ENCODE measurements at places on chromosomes 7 and 10. TPM values are rescaled to one million over a fixed set of nuclear protein-coding genes. Genes with fewer than 3 reads are reported as not detected.

DNA sequence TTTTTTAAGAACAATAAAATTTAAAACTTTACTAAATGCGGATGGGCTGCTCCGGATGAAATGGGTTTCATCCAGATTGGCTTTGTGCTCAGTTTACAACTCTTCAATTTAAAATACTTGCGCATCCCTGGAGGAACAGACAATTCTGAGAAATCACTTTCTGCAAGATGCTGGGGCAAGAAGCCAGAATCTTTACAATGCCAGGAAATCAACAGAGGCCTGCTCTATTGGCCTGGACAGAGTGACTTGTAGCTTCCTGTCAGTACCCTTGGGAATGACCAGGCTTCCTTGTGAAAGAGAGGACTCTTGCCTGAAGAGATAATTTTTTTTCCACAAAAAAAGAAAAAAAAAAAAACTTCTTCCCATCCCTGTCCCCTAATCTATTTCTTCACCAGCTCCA lies 3.9 kb upstream of the FAM13C start:
- no peak for DNase-seq

DNA sequence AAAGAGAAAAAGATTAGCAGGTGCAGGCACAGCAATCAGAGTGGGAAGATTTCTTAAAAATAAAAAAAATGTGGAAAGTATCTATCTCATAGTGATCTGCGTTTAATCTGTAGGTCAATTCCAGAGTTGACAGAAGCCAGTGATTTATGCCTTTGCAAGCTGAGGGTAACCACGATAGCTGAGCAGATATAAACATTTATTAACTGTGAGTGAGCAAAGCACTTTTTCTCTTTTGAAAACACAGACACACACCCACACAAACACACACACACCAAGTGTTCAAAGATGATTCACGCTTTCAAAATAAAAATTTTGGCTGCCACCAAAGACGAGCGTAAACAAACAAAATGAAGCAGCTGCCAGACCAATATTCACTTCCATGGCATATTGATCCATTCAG lies 243.2 kb upstream of the SLC26A5 start:
- DNase-seq: no peak

- DNase-seq: no peak
These were observed 131.4 kb downstream of the MGMT start for GRCh38 chr10:129598413-129598812.

The CRPPA gene
- 0.66 TPM for polyA plus RNA-seq

The LIPM gene
- 0.44 TPM for polyA plus RNA-seq

GRCh38 chr10:99888622-99889021 lies 106.2 kb downstream of the ABCC2 start:
- no peak for DNase-seq

GRCh38 chr7:38070718-38071117 lies 107.3 kb upstream of the STARD3NL start:
- no peak for DNase-seq

DNA sequence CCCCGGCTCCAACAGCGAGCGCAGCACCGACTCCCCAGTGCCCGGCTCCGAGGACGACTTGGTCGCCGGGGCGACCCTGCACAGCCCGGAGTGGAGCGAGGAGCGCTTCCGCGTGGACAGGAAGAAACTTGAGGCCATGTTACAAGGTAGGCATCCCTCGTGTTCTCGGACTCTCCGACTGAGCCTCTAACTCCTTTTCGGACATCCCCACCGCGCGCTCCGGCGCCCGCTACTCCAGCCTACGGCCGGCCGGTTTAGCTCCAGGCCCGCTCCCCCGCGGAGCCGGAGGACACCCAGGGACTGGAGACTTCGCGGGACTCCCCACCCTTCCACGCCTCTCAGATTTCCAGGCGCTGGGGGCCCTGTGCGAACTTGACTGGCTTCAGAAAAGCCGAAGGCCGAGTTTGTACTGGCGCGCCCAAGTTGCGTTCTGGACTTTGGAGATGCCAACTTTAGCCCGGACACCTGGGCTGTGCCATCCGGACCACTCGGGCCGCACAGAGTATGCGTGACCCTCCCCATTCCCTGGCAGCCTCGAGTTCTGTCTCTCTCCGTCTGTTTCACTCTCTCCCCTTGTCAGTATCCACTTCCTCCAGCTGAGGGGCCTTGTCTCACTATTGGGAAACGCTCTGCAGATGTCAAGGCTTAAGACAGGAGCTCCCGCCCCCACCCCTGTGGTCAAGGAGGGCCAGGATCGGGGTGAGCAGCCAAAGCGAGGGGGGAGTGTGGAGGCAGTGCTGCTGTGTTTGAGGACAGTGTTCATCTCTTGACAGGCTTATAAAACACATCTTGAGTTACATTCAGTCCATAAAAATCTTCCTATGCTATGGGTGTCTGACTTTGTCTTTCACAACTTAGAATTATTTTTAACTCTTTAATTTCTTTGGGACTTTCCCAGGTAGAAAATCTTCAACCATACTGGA lies 777 bp downstream of the BICC1 start:
- no peak for DNase-seq

The GNGT1 gene
- polyA plus RNA-seq: not detected

The OR6B1 gene
- not detected for polyA plus RNA-seq

- no peak for DNase-seq
These were observed 34.1 kb downstream of the MTERF1 start for GRCh38 chr7:91846436-91846835.

The CTAGE8 gene
- polyA plus RNA-seq: 0.88 TPM

- DNase-seq: no peak
These were observed 618.5 kb downstream of the INHBA start for GRCh38 chr7:41084381-41084780.

- DNase-seq: no peak
These were observed 452.0 kb upstream of the FZD8 start for GRCh38 chr10:36094096-36094495.

DNA sequence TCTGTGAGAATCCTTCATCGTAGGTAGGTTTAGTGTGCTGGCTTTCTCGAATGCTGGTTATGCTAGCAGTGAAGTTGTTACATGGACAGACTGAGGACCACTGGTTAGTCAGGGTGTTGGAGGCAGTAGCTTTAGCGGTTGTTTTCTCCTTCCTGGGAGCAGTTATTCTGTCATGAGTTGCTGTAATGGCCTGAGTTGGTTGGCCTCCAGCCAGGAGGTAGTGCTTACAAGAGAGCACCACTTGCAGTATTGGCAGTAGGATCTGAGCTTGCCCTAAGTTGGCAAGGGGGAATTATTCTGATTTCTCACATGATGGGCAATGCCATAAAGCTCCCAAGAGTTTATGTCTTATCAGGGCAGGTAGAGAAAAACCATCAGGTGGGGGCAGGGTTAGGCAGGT lies 58.0 kb downstream of the IPMK start:
- no peak for DNase-seq

GRCh38 chr10:50506861-50507573 lies 116.7 kb downstream of the SGMS1 start:
- DNase-seq: no peak

- DNase-seq: no peak
These were observed 3.1 kb downstream of the SMURF1 start for GRCh38 chr7:99140813-99141212.

GRCh38 chr10:9577746-9578145 lies 1439.9 kb upstream of the CELF2 start:
- no peak for DNase-seq

DNA sequence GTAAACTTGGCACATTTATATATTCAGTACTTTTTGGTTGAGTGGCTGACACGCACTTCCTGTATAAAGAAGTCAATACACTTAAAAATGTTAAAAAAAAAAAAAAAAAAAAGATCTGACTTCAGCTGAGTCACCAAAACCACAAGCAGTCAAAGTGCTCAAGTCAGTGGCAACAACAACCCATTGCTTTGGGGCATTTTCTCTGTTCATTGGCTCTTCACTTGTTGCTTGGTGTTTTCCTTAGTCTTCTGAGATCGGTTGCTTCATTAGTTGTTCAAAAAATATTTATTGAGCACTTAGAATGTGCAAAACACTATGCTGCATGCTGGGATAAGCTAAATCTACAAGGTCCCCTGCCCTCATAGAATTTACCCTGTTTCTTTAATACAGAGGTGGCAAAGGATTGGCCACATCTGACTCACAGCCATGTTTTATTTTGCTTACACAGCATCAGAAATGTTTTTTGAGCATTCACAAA lies 63.7 kb downstream of the ZNRF2 start:
- peak; percentile 21 for DNase-seq

- DNase-seq: no peak
These were observed 232.8 kb upstream of the FOXK1 start for GRCh38 chr7:4449263-4449662.

- no peak for DNase-seq
These were observed 417.1 kb downstream of the AUTS2 start for GRCh38 chr7:70015353-70015752.

GRCh38 chr10:33132626-33133025 lies 174.6 kb upstream of the ITGB1 start:
- DNase-seq: no peak

GRCh38 chr7:21191321-21192073 lies 236.4 kb upstream of the SP4 start:
- DNase-seq: no peak

- DNase-seq: no peak
These were observed 90.6 kb upstream of the PCBD1 start for GRCh38 chr10:70978816-70979480.

The GIMAP7 gene
- polyA plus RNA-seq: not detected

The CH25H gene
- polyA plus RNA-seq: not detected

The BAIAP2L1 gene
- polyA plus RNA-seq: 41.7 TPM

DNA sequence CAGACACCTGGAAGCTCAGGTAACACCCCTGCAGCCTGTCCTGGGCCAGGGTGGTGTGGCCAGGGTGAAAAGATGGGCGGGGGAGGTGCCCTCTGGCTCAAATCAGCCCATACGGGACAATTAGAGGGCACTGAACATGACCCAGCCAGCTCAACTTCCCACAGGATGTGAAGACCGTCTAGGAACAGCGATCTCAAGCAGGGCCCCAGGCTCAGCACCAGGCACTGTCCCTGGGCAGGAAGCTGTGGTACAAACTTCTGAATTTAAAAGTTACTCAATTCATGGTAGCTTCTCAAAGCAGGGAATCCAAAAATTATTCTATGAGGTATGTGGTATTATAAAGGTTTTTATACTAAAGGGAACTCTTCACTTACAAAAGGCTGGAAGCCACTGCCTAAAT lies 5.1 kb upstream of the GRB10 start:
- DNase-seq: no peak

GRCh38 chr7:50481867-50482266 lies 31.7 kb upstream of the FIGNL1 start:
- no peak for DNase-seq

- DNase-seq: no peak
These were observed 337.3 kb upstream of the GHITM start for GRCh38 chr10:83801983-83802382.

The SEC23IP gene
- polyA plus RNA-seq: 27.1 TPM

DNA sequence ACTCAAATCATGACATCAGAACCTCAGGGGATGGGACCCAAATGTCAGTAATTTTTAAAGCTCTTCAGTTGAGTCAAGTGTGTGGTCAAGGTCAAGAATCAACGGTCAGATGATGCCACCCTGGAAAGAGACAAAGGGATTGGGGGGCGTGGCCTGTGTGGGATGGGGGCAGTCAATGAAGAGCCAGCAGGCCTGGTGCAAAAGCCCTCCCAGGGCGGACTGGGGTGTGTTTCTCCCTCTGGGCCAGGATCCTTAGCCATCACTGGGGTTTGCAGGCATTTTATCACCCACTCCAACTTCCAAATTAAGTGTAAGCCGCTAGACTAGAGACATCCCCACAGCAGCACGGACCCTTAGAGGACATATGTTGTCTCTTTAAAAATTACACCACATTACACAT lies 204.7 kb downstream of the USP6NL start:
- no peak for DNase-seq

DNA sequence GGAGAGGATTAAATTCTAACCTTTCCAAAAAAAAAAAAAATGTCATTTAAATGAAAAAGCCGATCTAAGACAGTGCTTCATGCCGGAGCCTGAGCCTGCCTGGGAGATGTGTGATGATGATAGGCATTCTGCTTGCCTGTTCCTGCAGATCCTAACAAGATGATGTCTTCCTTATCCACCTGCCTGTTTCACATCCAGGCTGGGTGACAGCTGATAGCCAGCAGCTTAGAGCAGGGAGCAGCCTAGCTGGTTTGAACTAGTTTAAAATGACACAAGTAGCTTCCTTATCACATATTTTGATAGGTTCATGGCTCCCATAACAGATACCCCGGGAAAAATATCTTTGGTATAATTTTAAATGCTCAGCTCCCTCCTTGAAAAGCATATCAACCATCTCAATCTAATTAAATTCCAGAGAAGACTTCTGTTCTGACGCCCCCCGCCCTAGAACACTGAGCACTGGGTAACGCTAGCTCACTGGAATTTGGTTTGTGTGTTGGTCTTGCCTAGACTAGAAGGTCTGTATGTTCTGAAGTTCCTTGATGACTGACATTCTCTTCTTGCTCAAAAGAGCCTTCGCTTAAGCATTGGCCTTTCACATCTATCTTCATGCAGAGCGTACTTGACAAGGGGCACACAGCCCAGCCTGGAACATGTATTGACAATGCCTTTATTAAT lies 96.9 kb upstream of the FGFR2 start:
- DNase-seq: peak; percentile 76

The CPED1 gene
- 0.72 TPM for polyA plus RNA-seq

DNA sequence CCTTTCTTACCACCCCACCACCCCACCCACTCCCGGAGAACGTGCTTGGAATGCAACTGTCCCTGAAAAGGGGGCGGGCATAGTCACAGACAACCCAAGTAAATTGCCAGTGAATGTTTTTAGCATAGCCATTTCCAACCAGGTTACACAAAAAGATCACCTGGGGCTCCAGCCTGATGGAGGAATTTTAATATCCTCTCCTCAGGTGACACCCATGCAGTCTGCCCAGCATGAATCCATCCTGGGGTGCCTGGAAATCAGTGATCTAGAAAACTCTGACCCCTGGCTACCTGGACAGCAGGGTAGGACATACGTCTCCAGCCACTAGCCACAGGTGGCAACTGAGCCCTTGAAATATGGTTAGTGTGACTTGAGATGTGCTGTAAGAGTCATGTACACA lies 61.1 kb downstream of the SORBS1 start:
- no peak for DNase-seq
